ENCODE measurements at places on chromosomes 5 and 9.

GRCh38 chr5:98769959-98770208, 3.6 kb upstream of the RGMB start:
- no peak for DNase-seq

- no peak for DNase-seq
These were observed 102.2 kb upstream of the ICE1 start for GRCh38 chr5:5320062-5320805.

DNA sequence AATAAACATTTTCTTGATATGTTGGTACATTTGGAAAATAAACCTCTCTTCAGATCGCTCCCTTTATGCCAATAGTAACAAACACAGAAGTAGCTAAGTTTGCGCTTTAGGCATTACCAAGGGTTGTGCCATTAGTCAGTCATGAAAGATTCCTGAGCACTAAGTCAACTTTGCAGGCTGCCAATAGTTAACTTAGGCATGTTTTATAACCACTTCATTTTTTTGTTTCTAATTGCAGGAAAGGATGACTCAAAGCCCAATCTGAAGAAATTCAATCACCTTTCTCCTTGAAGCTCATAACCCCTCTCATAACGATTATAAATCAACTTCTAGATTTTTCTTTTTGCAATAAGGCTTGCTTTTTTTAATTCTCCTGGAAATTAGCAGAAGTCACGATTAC, 517.0 kb downstream of the AGTPBP1 start:
- peak; percentile 80 for DNase-seq

- no peak for DNase-seq
These were observed 34.2 kb downstream of the HTR4 start for GRCh38 chr5:148620091-148620490.

DNA sequence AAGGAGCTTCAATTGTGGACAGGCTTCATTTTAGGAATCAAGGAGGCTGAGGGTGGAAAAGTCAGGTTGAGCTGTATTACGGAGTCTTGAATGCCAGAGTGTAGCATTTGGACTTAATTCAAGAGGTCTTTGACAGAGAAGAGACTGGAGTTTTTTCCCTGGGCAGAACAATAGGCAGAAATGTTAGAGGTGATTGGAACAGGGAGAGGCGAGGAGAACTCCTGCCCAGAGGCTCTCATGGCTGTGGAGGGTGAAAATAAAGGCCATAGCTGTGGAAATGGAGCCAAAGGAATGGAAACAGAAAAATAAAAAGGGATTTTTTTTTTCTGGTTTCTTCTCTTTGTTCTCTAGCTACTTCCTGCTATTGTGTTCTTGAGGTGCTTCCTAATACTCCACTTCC, 3.7 kb upstream of the IFNB1 start:
- no peak for DNase-seq

GRCh38 chr9:107323836-107324585, 40.9 kb downstream of the RAD23B start:
- no peak for DNase-seq

DNA sequence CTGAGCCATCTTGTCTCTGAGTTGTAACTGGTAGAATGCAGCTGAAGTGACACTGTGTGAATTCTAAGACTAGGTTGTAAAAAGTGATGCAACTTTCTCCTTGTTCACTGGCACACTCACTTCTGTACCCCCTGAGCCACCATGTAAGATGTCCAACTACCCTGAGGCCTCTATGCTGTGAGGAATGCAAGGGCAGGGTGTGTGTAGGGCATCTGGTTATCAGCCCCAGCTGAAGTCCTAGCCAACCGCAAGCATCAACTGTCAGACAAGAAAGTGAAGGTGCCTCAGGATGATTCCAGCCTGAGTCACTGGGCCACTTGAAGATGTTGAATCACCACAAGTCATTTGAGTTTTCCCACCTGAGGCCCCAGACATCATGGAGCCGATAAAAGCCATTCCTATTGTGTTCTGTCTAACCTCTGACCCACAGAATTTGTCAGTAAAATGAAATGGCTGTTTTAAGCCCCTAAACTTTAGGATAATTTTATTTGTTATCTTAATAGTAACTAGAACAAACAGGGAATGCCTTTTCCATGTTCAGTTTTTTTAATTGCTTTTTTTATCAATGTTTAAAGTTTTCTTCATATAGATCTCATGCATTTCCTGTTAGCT, 18.7 kb upstream of the RHOBTB3 start:
- peak; percentile 54 for DNase-seq

- DNase-seq = no peak
These were observed 125.3 kb downstream of the SYK start for GRCh38 chr9:90926936-90927335.

DNA sequence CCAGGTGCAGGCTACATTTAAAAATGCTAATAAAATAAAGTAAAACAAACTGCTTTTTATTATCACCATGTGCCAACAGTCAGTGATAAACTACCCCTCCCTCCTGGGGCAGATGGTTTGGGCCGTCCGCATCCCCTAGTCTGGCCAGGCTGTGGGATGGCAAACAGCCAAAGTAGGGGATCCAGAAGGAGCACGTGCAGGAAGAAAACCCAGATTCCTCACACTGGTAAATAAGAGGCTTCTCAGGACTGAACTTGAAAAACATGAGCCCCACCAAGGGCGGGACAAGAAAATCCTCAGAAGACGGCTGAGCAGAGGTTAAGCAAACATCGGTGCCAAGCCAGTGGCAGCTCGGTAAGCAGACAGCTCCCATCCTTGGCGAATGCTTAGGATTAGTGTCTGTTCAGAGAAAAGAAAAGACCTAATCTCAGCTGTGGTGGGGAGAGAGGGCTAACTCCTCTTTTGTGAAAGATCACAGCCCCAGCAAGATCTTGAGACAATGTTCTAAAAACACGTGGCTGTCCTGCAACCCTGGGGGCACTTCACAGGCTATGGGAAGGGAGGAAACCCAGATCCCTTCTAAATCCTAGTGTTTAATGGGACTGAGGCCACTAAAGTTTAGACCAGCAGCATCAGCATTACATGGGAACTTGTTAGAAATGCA, 46.5 kb upstream of the GDNF start:
- DNase-seq = no peak

- no peak for DNase-seq
These were observed 55.3 kb downstream of the TRPC7 start for GRCh38 chr5:136309932-136310598.

- DNase-seq = no peak
These were observed 150.4 kb downstream of the SPOCK1 start for GRCh38 chr5:137348759-137349158.

DNA sequence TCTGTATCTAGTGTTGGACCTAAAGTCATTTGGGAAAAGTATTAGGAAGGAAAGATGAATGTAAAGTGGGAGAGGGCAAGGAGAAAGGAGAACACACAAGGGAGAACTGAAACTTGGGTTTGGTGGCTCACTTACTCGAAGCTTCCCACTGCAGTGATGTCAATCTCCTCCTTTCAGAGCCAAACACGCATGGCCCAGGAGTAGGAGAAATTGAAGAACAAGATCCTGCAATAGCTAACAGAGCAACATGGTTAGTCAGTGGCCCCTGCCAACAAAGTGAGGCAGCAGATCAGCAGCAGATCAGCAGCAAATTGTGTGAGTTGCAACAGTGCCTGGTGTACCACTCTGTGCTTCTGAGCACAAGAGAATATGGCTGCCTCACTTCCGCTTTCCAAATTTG, 366.4 kb downstream of the PSAT1 start:
- DNase-seq = no peak

DNA sequence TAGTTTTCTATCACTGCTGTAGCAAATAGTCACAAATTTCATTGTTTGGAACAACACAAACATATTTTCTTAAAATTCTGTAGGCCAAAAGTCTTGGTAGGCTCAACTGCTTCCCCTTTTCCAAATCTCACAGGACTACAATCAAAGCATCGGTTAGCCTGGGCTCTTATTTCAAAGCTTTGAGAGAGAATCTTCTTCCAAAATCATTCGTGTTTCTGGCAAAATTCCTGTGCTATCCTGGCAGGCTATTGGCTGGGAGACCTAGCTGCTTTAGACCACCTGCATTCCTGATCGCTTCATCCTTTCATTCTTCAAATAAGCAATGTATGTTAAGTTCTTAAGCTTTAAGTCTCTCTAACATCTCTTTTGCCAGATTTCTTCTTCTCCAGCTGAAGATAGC, 629.8 kb upstream of the CDH18 start:
- no peak for DNase-seq

DNA sequence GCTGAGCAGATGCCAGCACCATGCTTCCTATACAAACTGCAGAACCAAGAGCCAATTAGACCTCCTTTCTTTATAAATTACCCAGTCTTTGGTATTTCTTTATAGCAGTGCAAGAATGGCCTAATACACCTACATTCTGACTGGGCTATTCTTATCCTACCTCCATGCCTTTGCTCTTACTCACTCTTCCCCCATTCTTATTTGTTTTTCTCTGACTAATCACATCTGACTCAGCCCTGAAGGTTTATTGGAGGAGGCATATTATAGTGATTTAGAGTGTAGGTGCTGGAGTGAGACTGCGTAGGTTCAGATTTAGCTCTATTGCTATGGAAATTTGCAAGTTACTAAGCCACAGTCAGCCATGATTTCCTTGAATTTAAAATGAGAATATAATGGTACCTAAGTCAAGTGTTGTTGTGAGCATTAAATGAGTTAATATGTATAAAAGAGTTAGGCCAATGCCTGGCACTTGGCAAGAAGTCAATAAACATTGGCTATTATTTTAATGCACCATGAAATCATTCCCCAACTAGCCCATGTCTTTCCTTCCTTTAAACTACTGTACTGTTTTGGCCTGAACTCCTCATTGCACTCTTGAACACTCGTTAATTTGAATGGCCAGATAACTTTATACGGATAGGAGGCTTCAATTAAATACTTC, 531.2 kb upstream of the ZNF608 start:
- DNase-seq = peak; percentile 50

GRCh38 chr5:172479034-172479783, 24.9 kb upstream of the SH3PXD2B start:
- peak; percentile 95 for DNase-seq

GRCh38 chr5:55936100-55936693, 58.6 kb downstream of the IL6ST start:
- peak; percentile 78 for DNase-seq

DNA sequence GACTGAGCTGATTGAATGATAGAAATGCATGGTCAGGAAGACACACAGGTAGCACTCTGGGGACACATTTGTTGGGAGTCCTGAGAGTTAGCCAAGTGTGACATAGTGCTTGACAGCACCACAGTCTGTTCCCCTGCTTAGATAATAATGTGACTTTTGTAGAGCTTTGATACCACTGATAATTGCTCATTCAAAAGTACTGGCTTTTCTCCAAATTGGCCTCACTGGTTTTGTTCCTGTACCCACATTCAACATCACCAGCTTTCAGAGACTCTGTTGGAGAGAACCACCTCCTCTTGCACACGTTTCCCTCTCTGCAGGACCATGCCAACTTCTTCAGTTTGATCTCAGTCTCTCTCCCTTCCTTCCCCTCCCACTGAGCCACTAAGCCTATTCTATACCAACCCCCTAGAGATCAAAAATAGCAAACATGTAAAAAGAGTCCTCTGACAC, 52.5 kb upstream of the IL7R start:
- DNase-seq = no peak

- no peak for DNase-seq
These were observed 60.8 kb downstream of the SEMA4D start for GRCh38 chr9:89436963-89437625.

DNA sequence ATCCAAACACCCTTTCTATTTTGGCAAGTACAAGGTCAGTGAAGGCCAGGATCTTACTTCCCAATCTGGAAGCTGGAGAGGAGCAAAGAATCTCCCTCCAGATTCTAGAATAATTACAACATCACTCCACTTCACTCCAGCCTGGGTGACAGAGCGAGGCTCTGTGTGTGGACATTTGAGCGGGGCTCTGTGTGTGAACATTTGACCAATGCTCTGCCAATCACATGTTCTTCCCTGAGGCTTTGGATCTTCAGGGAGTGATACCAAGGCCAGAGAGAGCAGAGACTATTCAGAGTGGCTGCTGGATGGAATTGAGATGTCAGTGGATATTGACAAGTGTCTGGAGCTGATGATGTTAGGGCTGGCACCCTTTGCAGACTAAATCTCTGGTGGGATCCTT, 24.7 kb upstream of the ANKRD34B start:
- DNase-seq = no peak

GRCh38 chr5:93674866-93675459, 66.4 kb downstream of the POU5F2 start:
- no peak for DNase-seq

- DNase-seq = peak; percentile 87
These were observed 2.3 kb downstream of the GDNF start for GRCh38 chr5:37837414-37838032.

- DNase-seq = no peak
These were observed 601.1 kb downstream of the IRX1 start for GRCh38 chr5:4196744-4197143.

DNA sequence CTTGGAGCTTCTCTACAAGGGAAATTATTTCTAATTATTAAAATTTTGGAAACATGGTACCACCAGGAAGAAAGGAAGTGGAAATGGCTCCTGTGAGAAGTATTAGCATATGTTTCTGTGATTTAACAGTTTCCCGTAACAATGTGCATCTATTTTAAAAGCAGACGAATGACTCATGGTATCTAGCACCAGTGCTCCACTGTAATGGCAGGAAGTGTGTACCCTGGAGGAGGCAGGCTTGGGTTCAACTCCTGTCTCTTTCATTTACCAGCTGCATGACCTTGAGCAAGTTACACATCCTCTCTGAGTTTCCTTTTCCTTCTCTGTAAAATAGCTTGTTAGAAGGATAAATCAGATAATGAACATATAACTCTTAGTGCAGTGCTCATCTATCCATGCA, 41.0 kb upstream of the ANGPTL2 start:
- no peak for DNase-seq

DNA sequence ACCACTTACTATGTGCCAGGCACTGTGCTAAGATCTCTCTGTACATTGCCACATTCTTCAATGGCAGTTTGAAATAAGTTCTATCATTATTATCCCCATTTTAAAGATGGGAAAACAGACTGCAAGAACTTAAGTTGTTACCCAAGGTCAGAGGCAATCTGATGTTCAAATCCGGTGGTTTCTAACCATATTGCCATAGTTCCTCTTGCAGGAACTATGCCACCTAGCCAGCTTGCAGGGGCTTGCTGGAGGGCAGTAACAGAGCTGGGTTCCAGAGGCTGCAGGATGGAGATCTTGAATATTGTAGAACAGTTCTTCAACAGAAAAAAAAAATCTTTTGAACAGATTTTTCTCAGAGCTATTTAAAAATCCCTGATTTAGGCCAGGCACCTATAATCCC, 71.8 kb upstream of the TNFAIP8 start:
- no peak for DNase-seq

GRCh38 chr9:96771124-96771523, 6.8 kb downstream of the ZNF510 start:
- DNase-seq = no peak

DNA sequence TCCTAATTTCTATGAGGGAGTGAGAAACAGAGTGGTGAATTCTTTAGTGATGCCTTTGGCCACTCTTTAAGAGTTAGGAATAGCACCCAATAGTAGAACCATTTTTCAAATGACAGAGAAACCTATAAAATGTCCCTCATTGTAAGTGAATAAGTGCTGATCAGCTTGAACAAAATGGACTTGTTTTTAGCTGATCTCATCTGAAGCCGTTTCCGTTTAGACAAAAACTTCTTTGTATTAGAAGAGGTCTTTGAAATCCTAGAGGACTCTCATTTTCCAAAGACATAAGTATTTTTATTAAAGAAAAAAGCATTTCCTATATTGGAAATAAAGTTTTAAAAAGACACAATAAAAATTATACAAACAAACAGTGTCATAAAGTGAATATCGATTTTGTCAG, 273.9 kb downstream of the ARHGEF28 start:
- DNase-seq = no peak
